ENCODE measurements at places on chromosomes 3 and 15. TPM values are rescaled to one million over a fixed set of nuclear protein-coding genes. Genes with fewer than 3 reads are reported as not detected.

Gene LAMB2
- not detected for total RNA-seq

Gene SLC12A6
- 25.3 TPM for total RNA-seq

- peak; percentile 29 for DNase-seq
These were observed 1.3 kb downstream of the SMC4 start for GRCh38 chr3:160400702-160401150.

Gene SGO1
- total RNA-seq, result 43.7 TPM

DNA sequence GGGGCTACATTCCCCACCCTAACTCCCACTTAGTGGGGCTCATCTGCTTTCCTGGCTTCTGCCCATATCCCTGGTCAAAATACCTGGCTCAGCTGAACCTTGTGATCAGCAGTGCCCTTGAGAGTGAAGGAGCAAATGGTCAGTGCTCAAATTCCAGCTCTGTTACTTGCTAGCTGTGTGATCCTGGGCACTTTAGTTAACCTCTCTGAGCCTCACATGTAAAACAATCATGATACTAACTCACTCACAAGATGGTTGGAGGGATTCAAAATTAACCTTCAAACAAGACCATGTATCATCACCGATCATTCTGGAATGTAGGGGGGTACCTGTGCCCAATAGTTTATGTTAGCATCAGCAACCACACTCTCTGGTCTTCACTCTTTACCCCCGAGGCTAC is 325.6 kb upstream of the TLE3 start:
- no peak for DNase-seq

DNA sequence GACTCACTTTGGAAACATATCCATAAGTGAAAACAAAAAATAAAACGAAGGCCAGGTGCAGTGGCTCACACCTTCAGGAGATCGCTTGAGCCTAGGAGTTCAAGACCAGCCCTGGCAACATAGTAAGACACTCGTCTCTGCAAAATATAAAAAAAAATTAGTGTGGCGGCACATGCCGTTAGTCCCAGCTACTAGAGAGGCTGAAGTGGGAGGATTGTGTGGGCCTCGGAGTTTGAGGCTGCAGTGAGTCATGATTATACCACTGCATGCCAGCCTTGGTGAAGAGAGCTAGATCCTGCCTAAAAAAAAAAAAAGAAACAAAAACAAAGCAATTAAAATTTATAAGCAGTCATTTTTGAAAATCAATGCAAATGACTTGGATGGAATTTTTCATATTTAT is 54.7 kb upstream of the NANOGP8 start:
- DNase-seq, result no peak

DNA sequence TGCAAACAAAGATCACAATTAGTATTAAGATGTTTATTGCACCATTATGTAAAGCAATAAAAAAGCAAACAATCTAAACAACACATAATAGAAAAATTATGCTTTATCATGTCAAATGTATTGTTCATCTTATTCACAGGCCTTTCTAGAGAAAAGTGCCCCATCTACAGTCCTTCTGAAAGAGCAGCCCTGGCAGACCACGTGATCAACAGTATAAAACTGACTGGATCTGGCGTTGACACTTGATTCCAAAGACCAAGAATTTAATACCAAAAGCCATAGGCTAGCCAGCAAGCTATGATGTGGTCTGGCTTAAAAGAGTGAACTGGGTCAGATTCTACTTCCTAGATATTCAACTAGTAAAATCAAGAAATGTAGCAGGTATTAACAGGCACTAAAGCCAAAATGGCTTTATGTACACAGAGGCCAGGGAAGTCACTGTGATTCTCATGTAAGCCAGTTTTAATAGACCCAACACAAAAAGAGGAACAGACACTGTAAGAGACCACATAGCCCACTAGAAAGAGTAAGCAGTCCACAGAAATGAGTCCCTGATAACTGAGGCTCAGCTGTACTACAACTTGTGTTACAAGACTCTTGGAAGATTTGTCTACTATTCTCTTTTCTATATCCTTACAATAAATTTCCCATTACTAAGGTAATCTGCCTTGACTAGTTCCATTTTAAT is 32.5 kb downstream of the DMXL2 start:
- no peak for DNase-seq

DNA sequence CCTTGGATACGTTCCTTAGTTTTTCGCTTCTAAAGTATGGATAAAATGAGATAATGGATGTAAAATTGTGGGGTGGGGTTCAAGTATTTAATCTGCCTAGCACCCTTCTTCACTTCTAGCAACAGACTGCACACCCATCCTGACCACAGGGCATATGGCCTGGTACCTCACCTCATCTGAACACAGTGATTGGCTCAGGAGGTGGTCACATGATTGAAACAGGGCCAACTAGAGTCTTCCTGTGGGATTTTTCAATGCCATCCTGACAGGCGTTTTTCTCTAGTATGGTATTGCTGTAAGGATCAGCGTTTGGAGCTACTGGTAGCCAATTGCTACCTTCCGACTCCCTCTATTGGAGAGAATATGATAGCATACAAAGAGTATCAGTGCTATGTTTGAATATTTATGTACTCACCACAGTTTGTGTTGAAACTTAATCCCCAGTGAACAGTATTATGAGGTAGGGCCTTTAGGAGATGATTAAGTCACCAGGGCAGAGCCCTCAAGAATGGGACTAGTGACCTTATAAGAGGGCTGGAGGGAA is 172.2 kb downstream of the PPM1L start:
- no peak for DNase-seq

- no peak for DNase-seq
These were observed 39.5 kb downstream of the ISL2 start for GRCh38 chr15:76376029-76376428.

GRCh38 chr3:189269365-189269764 is 97.6 kb downstream of the TPRG1 start:
- DNase-seq, result no peak

GRCh38 chr3:152050903-152051302 is 177.5 kb downstream of the SUCNR1 start:
- no peak for DNase-seq

Gene LRRC49
- total RNA-seq, result not detected

- peak; percentile 58 for DNase-seq
These were observed 45.6 kb downstream of the DLEC1 start for GRCh38 chr3:38084334-38085310.

- peak; percentile 77 for DNase-seq
These were observed 2.0 kb upstream of the HYAL2 start for GRCh38 chr3:50324351-50325112.

Gene CAPN3
- 2.9 TPM for total RNA-seq
